ENCODE measurements at places on chromosomes 5 and 9. TPM values are rescaled to one million over a fixed set of nuclear protein-coding genes. Genes with fewer than 3 reads are reported as not detected.

GRCh38 chr9:72371151-72371550 is 6.1 kb upstream of the ZFAND5 start:
- no peak for DNase-seq

- DNase-seq, result no peak
Observed at GRCh38 chr9:32067261-32067660, 317.2 kb upstream of the ACO1 start.

DNA sequence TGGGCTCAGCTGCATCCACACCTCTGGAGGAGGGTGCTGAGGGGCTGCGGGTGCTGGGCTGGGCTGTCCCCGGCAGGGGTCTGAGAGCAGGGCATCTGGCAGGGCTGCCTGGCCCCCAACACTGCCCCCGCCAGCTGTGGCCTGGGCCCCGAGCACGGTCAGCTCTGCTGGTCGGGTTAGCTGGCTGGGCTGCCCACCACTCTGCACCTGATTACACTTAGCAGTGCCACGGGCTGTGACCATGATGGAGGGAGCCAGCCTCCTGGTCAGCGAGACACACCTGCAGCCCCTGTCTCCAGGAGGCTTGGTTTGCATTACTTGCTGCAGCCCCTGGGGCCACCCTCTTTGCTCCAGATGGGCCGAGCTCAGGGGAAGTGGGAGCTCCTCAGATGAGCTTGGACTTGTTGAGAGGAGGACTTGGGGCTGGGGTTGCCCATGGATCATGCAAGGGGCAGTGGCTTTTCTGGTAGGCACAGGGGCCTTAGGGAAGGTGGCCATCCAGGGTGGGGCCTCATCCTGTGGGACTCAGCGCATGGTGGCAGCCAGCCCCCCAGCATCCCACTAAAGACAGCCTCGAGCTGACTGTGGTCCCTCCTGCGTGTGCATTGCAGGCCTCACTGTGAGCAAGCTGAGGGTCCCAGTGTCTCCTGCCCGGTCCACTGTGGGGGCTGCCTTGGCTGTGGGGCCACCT is 132.0 kb upstream of the FAM120A start:
- DNase-seq, result no peak

- no peak for DNase-seq
Observed at GRCh38 chr5:97728920-97729319, 545.9 kb upstream of the RIOK2 start.

The GKAP1 gene
- 9.5 TPM for total RNA-seq

DNA sequence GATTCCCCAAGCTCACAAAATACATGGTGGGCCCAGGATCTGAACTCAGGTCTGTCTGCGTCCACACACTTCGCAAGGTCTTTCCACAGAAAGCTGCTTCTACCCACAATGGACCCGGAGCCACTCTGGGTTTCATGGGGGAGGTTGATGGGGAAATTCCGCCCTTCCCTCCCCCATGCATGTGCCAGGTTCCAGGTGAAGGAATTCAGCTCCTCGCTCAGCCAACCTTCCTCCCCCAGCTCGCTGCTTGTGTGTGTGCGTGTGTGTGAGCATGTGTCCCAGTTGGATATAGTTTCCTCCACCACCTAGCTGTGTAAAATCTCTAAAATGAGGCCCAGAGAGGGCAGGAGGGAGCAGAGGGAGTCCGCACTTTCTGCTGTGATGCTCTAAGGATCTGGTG is 1.0 kb downstream of the PTGS1 start:
- no peak for DNase-seq

- no peak for DNase-seq
Observed at GRCh38 chr9:95061916-95062595, 255.5 kb downstream of the FANCC start.

DNA sequence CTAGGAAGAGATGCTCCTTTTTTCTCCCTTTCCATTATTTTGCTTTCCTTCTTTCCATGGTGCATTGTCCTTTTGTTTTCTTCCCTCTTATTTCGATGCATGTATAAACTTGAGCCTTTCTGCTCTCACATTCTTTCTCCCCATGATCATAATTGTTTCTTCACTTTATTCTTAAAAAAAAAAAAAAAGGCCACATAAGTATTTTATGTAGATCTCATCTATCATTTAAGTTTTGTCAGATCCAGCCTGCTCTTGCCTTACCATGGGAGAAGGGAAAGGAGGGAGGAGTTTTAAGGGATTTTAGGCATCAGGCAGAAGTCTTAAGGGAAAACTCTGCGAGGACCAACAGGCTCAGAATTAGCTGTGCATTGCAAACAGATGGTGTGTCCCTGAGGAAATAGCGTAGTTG is 11.1 kb downstream of the TGFBR1 start:
- no peak for DNase-seq

GRCh38 chr5:140246378-140247122 is 56.4 kb downstream of the PFDN1 start:
- DNase-seq, result no peak

- no peak for DNase-seq
Observed at GRCh38 chr5:139955616-139956273, 87.4 kb downstream of the NRG2 start.

The PCDHB1 gene
- total RNA-seq, result not detected

DNA sequence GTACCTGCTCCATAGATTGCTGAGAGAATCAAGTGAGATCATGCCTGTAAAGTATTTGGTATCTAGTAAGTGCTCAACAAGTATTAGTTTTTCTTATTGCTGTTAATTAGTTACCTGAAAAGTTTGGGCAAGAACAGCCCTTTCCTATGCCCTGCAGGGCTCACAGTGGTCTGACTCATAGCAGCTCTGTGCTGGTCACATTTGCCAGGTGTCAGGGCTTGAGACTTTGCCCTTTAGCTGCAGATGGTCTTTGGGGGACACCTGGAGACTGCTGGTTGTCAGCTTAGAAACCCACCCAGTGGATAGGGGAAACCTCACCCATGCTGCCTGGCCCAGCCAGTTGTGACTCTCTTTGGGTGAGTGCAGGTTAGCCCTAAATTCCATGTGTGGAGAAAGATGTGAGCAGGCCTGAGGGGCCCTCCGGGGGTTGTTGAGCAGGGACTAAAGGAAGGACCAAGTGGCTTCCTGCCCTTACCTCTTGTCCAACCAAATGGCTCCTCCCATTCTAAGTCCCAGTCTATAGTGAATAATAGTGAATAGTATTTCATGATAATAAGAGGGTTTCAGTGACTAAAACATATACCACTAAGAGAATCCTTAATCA is 9.0 kb downstream of the COL27A1 start:
- DNase-seq, result no peak

GRCh38 chr5:100026606-100027005 is 508.6 kb upstream of the FAM174A start:
- DNase-seq, result no peak

The EQTN gene
- total RNA-seq, result not detected

DNA sequence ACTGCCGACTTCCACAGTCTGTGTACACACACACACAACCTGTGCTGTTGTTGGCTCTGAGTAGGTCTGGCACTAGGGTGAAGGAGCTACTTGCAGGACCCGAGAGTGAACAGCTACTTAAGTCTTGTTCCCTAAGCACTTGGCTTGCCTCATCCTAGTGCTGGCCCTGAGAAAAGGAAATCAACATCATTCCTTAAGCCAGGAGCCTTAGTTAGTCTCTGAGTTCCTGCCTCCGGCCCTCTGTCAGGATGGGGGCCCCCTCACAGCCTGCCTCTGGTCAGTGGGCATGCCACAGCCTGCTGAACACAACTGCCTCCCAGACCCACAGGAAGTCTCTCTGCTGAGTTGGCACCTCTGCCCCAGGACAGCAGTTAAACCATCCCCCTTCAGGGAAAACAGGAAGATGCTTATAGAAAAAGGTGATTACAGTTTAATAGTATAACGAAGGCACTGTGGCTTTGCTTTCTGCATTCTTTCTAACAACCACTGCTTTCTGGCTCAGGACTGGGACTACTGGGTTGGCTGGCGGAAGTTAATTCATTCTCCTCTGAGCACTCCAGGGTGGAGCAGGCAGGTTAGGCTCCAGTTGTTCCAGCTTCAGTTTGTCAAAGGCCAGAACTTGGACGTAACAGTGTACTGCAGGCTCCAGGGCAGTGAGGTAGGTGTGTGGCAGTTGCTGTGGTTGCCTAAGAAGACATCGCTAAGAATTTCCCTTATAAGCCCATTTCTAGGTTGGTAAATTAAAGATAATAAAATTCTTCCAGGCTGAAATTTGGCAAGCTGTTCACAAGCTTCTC is 2.8 kb downstream of the MAMDC2 start:
- no peak for DNase-seq

GRCh38 chr5:155258161-155258560 is 244.6 kb downstream of the KIF4B start:
- DNase-seq, result no peak

DNA sequence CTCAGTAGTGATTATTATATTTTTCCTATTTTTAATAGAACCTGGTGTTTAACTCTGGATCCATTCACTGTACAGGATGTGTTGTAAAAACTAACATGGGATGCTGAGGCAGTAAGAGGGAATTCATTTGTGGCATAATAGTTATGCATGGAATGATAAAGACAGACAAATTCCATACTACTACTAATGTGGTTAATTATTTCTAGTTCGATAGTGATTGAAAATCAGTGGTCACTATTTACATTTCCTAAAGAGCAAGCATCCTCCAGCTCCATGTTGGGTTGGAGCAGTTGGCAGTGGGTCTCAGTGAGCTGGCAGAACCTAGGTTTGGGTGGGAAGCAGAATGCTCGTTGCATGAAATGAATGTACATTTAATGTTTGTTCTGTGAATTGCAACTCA is 122.6 kb downstream of the SAXO1 start:
- no peak for DNase-seq

The RANBP17 gene
- total RNA-seq, result not detected

DNA sequence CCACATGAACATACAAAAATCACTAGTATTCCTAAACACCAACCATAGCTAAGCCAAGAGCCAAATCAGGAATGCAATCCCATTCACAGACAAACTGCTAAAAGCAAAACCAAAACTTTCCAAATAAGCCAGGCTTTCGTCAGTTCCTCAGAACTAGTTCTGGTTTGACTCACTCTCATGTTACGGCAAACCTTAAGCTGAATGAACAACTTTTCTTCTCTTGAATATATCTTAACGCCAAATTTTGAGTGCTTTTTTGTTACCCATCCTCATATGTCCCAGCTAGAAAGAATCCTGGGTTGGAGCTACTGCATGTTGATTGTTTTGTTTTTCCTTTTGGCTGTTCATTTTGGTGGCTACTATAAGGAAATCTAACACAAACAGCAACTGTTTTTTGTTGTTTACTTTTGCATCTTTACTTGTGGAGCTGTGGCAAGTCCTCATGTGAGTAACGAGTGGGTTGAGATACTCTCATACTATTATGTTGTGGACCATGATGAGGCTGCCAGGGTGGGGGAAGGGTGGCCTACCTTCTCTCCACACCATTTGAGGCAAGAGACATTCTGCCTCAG is at the start of gene PDCD1LG2:
Gene PDCD1LG2 (plus strand): TSS at position 172 of the 572 bp plus-strand sequence. CDS start 12,016 bp downstream, outside the sequence.
- DNase-seq, result peak; percentile 49

GRCh38 chr9:36940500-36940853 is 93.6 kb downstream of the PAX5 start:
- DNase-seq, result no peak

- DNase-seq, result no peak
Observed at GRCh38 chr9:98260635-98261034, 5.2 kb upstream of the TBC1D2 start.

- no peak for DNase-seq
Observed at GRCh38 chr9:4116071-4116581, 183.7 kb downstream of the GLIS3 start.

DNA sequence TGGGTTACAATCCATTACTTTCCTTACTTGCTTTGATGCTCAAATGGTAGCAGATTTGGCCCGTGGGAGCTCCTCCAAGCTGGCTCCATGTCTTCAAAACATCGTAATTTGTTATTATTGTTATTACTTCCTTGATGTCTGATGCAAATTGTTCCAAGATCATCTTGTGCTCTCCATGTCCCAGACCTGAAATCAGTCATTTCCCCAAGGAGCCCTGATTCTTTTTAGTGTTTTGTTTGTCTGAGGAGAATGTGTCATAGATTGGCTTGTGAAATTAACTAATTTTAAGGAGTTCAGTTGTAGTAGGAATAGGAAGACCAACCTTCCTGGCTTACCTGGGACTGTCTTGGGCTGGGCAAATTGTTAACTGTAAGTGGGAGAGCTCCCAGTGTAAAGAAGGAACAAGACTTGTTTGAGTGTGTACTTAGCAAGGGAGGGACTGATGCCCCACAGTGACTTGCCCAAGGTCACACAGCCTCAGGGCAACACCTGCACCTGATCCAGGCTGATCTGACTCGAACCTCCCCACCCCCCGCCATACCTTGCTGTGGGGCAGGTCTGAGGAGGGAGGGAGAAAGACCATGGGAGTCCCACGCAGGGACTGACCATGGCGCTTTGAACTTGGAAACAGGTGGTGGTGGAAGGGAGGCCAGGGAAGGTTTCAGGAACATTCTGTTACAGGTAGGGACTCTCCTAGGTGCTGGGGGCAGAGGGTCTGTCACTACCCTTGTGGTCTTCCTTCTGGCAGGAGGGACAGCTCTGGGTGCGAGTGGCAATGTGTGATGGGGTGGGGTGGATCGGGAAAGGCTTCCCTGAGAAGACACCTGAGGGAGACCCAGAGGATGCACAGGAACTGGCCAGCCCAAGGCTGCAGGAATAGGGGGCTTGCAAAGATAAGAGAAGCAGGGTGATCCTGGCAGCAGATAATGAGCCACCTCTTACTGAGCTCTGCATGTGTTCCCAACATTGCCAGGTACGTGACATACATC is 2.7 kb upstream of the BICD2 start:
- DNase-seq, result no peak

The GCNT4 gene
- 7.2 TPM for total RNA-seq

DNA sequence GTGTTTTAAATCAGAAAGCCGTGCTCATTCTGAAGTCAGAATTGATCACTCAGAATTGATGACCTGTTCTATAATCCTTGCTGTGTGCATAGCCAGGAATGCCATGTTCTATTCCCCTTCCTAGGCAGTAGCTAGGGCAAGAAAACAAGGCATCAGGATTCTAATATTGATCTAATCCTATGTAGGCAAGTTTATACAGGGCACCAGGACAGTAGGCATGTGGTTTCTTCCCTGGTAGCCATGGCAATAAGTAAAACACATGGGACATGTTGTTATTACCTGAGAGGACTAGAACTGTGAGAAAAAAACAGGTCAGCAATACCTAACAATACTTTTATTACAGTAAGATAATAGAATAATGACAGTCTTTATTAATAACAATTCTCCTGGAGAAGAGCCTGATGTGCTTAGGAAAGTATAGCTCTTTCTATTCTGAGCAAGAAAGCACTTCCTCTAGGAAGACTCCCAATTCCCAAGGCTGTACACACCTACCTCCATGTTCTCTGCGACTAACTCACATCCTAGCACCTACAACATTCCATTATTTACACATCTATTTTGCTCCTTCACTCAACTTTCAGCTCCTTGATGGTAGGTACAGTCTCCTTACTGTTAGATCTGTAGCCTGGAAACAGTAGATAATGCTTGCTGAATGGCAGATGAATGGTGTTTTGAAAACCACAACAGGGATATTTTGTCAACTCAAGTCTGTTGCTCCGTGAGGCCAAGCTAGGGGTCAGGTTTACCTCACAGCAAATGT is 70.8 kb downstream of the STX17 start:
- no peak for DNase-seq

The OR1Q1 gene
- total RNA-seq, result not detected

GRCh38 chr9:108193026-108193710 is 662.6 kb downstream of the ACTL7B start:
- DNase-seq, result no peak
